ENCODE measurements at places on chromosomes 5 and 9. TPM values are rescaled to one million over a fixed set of nuclear protein-coding genes. Genes with fewer than 3 reads are reported as not detected.

The LCN10 gene
- total RNA-seq = not detected

The ARHGEF28 gene
- total RNA-seq = 12.2 TPM

The DNAH5 gene
- total RNA-seq = 1.8 TPM

The ZFP37 gene
- total RNA-seq = 2.5 TPM

The GAS1 gene
- total RNA-seq = 0.09 TPM

The PCDHB8 gene
- 0.32 TPM for total RNA-seq

The PPWD1 gene
- 20.5 TPM for total RNA-seq

The SLC36A2 gene
- total RNA-seq = not detected

The SPATA31A7 gene
- not detected for total RNA-seq

The SURF1 gene
- total RNA-seq = 50.3 TPM

The ZNF354C gene
- total RNA-seq = 0.80 TPM

The PCDHGA3 gene
- not detected for total RNA-seq

The MARCHF3 gene
- total RNA-seq = 1.4 TPM

The TYRP1 gene
- not detected for total RNA-seq

The ARID3C gene
- total RNA-seq = not detected

The GEMIN5 gene
- 23.6 TPM for total RNA-seq

The USP20 gene
- total RNA-seq = 3.5 TPM

Data from A549 treated with GW870086 at 1 μM for 4 hours (cell line).